ENCODE measurements at places on chromosomes 5 and 9. TPM values are rescaled to one million over a fixed set of nuclear protein-coding genes. Genes with fewer than 3 reads are reported as not detected.

DNA sequence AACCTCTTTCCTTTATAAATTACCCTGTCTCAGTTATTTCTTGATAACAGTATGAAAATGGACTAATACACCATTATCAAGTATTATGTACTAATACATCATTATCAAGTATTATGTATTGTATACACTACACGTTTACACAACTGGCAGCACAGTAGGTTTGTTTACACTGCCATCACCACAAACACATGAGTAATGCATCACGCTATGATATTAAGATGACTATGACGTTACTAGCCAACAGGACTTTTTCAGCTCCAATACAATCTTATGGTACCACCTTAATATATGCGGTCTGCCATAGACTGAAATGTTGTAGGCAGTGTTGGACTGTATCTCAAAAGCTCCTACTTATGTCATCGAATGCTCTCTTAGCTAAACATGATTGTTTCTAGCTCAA, 28.2 kb downstream of the PRELID2 start:
- DNase-seq, result no peak

DNA sequence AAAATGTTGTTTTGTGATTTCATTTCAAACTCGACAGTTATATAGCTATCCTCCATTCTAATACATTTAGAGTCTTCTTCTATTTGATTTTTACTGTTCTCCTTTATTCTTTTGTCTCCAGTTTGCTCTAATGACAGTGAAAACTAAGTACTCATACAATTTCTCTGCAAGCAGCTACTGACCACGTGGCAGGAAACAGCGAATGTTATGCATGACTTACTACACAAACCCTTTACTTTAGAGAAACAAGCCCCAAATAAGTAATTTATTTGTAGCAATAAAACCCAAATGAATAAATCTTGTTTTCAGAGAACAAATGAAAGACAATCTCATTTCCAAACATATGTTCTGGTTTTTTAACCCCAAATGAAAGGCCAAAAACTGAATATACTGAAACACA, 41.9 kb downstream of the CDH6 start:
- DNase-seq, result no peak

DNA sequence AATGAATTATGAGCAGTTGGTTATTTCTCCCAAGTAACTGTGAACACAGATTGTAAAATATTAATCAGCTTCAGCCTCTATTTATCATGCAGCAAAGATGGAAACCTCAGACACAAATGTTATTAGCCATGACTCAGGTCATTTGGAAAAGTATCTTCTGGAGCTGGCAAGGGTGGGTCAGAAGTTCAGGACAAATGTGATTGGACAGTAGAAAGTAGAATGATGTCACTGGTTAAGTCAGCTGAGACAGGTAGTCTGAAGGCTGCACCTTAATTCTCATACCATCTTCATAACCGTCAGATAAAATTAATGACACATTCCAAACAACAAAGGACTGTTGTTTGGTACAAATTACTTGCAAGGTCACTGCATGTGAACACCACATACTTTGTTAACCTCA, 140.2 kb downstream of the EMB start:
- no peak for DNase-seq

GRCh38 chr5:95059636-95060035, 225.3 kb downstream of the MCTP1 start:
- DNase-seq, result no peak

DNA sequence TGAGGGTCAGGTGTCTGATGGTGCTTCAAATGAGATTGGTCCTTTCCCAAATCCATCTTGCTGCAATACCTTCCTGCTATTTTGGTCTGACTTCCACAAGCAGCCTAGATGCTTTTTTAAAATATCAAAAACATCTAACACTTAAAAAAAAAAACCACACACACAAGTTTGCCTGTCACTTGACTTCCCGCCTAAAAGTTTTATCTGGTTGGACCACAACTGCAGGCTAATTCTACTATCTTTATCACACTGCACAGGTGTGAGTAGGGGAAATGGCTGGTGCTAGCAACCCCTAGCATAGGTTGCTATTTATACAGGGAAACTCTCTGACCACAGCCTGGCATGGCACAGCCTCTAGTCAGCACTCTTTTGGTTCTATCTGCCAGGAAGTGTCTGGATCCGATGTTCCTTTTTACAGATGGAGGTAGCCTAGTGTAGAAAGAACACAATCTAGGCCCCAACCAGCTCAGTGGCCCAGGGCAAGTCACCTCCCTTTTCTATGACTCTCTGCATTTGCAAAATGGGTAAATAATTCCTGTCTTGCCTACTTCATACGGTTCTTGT, at the start of gene HEMGN:
TSS of gene HEMGN (minus strand) at position 92 of the 564 bp plus-strand sequence. CDS start at position 56, 36 bp downstream.
- DNase-seq, result no peak

The SLC45A2 gene
- not detected for polyA plus RNA-seq

DNA sequence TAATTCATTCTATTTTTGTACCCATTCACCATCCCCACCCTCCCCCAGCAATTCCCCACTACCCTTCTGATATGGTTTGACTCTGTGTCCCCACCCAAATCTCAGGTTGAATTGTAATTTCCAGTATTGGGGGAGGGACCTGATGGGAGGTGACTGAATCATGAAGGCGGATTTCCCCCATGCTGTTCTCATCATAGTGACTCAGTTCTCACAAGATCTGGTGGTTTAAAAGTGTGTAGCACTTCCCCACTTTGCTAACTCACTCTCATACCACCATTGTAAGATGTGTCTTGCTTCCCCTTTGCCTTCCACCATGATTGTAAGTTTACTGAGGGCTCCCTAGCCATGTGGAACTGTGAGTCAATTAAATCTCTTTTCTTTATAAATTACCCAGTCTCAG, 25.9 kb upstream of the TESK1 start:
- no peak for DNase-seq

The DDX4 gene
- 0.03 TPM for polyA plus RNA-seq

- no peak for DNase-seq
Observed at GRCh38 chr9:132407196-132407595, 556 bp upstream of the TTF1 start.

The CHSY3 gene
- 0.67 TPM for polyA plus RNA-seq

The PCDHGB6 gene
- polyA plus RNA-seq, result 0.82 TPM

DNA sequence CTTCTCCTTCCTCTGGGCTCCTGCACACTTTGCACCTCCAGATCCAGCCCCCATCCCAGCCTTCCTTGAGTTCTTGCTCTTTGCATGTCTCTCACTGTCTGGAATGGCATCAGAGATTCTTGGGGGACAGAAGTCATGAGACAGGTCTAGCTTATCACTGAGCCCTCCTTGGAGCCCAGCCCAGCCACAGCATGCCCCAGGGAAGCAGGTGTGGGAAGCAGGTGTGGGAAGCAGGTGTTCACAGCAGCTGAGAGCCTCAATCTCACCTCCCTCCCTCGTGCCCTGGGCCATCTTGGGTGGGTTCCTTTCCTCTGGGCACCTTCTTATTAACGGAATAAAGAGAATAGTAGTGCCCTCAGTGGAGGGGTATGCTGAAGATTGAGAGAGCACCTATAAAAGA, 27.2 kb downstream of the SLC6A7 start:
- DNase-seq, result no peak

DNA sequence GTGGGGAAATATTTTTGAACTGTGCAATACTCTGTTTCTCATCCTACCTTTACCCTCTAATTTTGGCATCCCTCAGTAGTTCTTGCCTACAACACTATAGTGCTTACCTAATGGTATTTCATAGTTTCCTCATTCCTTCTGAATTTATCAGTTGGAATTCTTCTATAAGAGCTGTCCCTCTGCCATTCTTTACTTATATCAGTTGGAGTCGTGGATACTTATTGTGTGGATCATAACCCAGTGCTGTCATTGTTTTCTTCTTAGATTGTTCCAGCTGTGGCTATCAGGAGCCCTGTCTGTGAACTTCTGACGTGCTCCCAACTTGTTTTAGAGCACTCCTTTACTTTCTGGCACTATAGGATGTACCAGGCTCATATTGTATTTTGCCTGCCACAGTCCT, 146.1 kb upstream of the OTULINL start:
- no peak for DNase-seq

Data from psoas muscle (tissue), 8 donors.